ENCODE measurements at places on chromosomes 6 and 20.

- no peak for DNase-seq
These were observed 421.3 kb downstream of the PREX1 start for GRCh38 chr20:48406498-48406897.

GRCh38 chr6:82062219-82062618 lies 185.3 kb downstream of the IBTK start:
- DNase-seq, result no peak

- peak; percentile 50 for DNase-seq
These were observed 36.8 kb upstream of the MRPS18A start for GRCh38 chr6:43724354-43724753.

DNA sequence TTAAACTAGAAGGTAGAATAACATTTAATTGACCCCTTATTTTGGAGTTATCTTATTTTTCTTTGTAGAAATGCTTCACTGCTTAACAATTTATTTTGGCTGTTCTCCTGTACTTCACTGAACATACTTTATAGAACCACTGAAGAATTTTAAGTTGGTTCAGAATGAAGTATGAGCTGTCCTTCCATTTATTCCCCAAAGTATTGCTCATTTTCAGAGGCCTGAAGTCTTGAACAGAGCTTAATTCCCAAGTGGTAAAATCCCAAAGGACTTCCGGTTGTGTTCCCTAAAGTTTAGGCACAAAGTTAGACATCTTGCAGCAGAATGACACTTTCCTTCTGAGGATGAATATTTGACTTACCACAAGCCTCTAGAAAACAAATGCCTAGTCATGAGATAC lies 233.3 kb downstream of the TINAG start:
- DNase-seq, result no peak

- no peak for DNase-seq
These were observed 42.0 kb downstream of the PTPRK start for GRCh38 chr6:128478230-128479047.

DNA sequence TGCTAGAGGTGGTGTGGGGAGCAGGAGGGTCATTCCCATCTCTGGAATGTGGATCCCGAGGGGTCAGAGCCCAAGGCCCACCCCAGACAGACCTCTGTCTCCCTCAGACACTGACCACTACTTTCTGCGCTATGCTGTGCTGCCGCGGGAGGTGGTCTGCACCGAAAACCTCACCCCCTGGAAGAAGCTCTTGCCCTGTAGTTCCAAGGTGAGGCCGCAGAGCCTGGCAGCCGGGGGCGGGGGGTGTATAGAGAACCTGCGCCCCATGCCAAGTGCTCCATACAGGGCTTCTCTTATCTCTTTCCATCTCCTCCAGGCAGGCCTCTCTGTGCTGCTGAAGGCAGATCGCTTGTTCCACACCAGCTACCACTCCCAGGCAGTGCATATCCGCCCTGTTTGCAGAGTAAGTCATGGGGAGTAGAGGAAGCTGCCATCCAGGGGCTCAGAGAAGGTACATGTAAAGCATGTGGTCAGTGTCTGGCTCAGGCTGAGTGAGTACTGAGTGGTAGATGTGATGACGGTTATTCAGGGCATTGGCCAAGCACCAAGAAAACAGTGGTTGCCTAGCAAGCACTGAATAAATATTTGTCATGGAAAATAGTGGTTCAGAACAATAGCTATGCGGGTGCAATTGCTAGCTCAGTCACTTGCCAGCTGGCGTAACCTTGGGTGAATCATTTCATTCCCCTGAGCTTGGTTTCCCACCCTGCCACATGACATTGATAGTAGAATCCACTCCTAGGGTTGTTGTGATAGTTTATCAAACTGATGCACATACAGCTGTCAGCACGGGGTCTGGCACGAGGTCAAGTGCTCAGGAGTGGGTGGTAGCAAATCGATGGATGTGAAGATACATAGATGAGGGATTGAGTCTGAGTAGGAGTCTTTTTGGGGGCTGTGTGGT lies 3.5 kb downstream of the PIGT start:
- no peak for DNase-seq

GRCh38 chr20:49568278-49569151 lies 578 bp upstream of the PTGIS start:
- DNase-seq, result peak; percentile 70

DNA sequence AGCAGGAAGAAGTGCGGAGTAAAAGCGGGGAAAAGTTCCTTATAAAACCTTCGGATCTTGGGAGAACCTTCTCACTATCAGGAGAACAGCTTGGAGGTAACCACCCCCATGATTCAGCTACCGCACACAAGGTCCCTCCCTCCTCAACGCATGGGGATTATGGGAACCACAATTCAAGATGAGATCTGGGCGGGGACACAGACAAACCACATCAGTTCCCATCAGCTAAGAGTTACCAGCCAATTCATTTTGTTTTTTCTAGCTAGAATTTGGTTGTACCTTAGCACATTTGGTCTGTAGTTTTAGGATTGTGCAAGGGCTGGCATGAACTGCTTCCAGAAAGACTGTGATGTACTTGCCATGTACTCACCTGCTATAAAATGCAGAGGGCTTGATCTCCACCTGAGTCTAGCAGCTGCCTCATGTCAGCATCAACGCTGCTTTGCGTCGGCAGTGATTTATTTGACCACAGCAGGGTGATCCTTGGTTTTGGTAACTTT lies 94.7 kb upstream of the SLC2A12 start:
- DNase-seq, result no peak

DNA sequence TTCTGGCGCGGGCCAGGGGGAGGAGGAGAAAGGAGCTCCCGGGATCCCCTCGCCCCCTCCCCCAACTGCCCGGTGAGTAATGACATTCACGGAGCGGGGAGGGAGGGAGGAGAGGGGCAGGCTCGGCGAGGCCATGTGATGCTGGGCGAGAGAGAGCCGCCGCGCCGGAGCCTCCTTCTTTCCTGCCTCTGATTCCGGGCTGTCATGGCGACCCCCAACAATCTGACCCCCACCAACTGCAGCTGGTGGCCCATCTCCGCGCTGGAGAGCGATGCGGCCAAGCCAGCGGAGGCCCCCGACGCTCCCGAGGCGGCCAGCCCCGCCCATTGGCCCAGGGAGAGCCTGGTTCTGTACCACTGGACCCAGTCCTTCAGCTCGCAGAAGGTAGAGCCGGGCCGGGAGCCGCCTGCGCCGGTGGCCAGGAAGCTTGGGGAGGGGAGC lies at the start of gene GDAP1L1:
Gene GDAP1L1, plus strand, starts transcription at position 178 of the 441 bp plus-strand sequence. Its CDS starts 27 bp downstream, at position 205.
- DNase-seq, result no peak

GRCh38 chr6:168934660-168935627 lies 318.7 kb downstream of the THBS2 start:
- DNase-seq, result no peak

- no peak for DNase-seq
These were observed 79.4 kb downstream of the ZDHHC14 start for GRCh38 chr6:157460182-157460999.

DNA sequence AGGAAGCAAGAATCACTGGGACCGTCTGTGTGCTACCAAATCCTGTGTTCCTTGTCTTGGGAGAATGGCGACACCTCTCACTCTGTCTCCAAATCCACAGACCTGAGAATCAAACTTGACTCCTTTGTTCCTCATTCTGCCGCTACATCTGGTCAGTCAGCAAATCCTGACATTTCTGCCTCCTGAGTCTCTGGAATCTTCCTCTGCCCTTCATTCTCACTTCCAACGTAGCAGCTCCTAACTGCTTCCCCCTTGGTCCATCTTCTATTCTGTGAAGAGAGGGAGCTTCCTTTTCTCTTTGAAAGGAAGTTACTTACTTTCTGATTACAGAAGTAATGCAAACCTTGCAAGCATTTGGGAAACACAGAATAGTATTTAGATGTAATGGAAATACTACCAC lies 37.7 kb downstream of the SYTL3 start:
- DNase-seq, result no peak

DNA sequence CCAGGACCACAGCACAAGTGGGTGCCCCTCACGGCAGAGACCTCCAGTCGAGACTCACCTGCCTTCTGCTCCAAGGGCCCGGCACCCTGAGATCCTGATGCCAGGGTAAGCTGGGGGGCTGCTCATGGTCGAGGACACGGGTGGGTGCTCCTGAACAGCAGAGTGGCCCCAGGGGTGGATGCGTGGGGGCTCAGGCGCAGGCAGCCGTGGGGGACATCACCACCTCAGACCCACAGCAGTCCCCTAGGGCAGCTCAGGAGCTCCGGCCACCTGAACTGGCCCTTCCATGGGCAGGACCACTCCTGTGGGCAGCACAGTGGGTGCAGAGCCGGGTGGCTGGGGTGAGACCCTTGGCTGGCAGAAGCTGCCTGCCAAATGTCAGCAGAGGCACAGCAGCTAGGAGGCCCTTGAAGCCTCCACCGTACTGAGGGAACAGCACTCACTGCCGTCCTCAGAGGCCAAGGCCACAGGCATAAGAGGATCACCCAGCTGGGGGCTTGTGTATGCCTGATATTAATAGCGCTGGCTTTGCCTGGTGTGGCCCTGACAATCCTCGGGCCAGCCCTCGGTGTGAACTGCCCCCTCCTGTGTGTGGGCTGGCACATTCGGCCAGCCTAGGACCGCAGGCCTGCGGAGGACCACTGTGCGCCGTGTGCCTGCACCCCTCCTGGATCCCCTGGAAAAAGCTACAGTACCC lies 5.4 kb downstream of the UCKL1 start:
- no peak for DNase-seq

DNA sequence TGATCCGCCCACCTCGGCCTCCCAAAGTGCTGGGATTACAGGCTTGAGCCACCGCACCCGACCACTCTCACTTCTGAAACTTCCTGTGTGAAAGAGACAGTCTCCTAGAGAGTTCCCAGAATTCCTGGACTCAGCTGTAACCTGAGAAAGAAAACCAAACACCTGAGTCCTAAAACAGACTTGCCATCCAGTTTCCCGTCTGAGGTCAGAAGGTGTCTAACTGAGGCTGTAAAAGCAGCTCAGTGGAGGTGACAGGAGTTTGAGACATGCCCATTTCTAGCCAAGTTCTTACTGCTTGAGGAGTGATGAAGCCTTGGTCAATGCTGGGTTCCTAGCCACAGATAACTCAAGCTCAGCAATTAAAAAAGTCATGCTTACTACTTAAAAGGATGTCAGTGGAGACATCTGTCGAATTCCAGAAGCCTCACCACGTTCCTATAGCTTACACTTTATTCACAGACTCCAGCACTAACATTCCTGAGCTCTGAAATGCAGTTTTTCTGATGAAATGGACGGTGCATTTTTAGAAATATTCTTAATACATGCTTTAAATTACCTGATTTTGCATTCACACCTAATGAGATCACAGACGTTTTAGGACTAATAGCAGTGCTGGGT lies 6.1 kb downstream of the UQCC2 start:
- DNase-seq, result no peak

DNA sequence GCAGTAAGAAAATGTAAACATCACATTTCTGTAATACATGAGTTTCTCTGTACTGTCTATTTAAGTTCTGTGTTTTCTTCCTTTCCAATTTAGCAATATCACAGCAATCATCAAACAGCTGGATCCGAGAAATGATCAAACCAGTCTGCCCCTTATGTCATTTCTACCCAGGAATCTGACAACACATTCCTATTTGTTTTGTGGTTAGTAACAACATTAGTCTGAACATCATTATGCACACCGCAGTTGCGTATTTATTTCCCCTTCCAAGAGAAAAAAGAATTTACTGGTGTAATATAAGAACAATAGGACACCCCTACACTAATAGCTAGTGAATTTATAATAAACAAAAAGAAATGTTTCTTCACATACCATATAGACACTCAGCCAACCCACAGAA lies 179.5 kb downstream of the BTBD9 start:
- DNase-seq, result no peak

- DNase-seq, result no peak
These were observed 2.6 kb downstream of the CD164 start for GRCh38 chr6:109379711-109380110.

GRCh38 chr20:10357061-10357708 lies 76.8 kb downstream of the MKKS start:
- DNase-seq, result no peak

DNA sequence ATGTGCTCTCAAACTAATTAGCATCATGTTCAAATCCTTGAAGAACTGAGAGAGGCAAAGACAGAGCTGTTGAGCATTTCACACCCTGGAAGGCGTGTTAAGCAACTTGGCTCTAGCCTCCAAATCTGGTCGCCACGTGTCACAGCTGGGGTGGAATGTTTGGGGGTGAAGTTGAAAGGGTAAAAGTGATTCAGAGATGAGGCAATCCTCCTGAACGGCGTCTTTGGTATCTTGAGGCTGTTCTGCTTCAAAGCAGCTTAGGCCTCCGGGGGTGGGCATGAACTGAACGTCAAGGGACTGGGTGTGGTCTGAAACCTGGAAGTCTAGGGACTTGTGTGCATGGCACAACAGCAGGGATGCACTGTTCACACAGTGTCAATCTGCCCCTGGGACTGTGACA lies 62.3 kb downstream of the TRAM2 start:
- DNase-seq, result no peak

- DNase-seq, result no peak
These were observed 8.0 kb downstream of the TNFAIP3 start for GRCh38 chr6:137875058-137875520.

GRCh38 chr20:51221791-51222408 lies 199.0 kb upstream of the KCNG1 start:
- DNase-seq, result no peak

DNA sequence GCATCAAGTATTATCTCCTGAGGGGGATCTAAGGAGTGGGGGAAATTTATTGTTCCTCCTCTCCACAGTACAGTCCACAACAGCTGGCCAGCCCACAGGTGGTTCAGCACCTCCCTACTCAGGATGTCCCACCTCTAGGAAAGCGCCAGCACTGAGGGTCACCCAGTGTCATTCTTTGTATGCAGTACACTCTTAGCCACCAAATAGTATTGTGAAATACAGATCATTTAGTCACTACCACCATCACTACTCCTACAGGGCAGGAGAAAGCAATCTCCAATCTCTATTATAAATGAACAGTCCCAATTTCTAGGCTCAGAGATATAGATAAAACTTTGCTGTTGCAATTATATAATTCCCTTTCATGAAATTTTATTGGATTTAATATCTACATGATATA lies 6.3 kb upstream of the ZNF76 start:
- DNase-seq, result no peak

DNA sequence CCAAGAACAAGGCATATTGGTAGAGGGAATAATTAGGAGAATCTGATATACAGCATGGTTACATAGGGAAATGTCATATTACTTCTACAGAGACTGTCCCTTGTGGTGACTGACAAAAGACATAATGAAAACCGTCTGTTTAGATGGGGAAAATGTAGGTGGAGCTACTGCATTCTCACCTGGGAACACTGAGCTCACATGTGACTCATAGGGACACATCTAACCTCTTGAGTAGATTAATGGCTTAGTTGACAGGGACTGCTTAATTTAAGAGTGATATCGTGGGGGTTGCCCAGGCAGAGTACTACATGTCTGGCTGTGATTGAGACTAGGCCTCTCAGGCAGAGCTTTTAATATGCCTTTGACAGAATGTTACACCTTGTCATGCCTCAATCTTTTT lies 235.3 kb upstream of the ZFP64 start:
- DNase-seq, result no peak

GRCh38 chr20:61260905-61261304 lies 8.8 kb downstream of the CDH4 start:
- DNase-seq, result no peak

- no peak for DNase-seq
These were observed 87.9 kb downstream of the HUS1B start for GRCh38 chr6:568954-569523.

- no peak for DNase-seq
These were observed 9.6 kb downstream of the HRH3 start for GRCh38 chr20:62210496-62210855.

Measured in left forelimb (tissue), 1 donor.